Anterior cingulate cortex (tissue), 58 donors: ENCODE measurements at places on chromosomes 3 and 15.

GRCh38 chr3:184719709-184720108 is 7.8 kb upstream of the MAGEF1 start:
- DNase-seq = no peak

GRCh38 chr15:53830707-53831386 is 71.4 kb upstream of the WDR72 start:
- DNase-seq = no peak

DNA sequence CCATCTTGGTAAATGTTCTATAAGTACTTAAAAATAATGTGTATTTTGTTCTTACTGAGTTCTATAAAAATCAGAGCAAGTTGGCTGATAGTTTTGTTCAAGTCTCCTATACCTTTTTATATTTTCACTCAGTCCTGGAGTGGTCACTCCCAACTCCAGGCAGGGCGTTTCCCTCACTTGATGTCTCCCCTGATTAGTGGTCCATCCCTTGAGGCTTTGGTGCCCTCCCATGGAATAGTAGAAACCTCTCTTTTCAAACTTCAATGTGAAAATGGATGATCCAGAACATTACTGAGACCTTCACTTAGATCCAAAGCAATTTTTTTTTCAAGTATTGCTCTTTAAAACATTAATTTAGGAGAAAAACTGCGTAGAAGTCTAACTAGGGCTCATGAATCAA is 25.0 kb upstream of the SCN10A start:
- DNase-seq = no peak

DNA sequence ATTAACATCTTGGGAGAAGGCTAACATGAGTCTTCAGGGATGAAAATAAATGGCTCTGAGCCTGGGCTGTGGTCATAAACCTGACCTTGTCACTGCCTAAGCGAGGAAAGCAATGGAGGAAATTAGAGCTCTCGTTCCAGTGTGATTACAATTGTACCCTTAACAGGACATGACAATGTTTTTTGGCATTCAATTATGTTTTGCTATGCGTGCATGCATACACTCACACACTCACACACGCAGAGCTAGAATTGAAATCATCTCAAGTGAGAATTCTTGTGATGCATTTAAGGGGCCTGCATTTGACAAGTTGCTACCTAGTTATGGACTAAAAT is 24.1 kb downstream of the ZNF80 start:
- no peak for DNase-seq
